Smooth muscle cell of the brain vasculature (primary cell): ENCODE measurements at places on chromosomes 2 and 18.

DNA sequence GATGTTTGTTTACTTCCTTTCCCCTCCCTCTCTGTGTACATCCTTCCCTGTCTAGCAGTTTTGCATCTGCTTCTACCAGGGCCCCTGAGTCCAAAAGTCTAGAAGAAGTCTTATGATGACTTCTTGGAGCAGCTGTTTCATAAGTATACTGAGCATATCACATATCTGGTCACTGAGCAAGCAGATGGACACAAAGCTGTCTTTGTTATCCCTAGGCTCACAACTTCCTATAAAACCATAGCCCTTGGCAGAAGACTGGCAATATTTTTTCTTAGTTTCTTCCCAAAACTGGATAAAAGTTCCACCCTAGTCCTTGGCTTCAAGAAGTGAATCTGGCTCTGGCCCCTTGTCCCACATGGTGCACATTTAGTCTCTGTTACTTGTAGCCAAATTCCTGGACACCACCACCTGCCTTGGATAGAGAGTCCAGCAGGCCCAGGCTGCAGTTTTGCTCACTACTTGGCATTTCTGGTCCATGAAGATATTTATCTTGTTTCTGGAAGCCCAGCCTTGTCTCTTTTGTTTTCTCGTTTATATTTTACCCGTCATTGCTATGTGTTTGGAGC, 22.5 kb downstream of the THOC1 start:
- no peak for DNase-seq

DNA sequence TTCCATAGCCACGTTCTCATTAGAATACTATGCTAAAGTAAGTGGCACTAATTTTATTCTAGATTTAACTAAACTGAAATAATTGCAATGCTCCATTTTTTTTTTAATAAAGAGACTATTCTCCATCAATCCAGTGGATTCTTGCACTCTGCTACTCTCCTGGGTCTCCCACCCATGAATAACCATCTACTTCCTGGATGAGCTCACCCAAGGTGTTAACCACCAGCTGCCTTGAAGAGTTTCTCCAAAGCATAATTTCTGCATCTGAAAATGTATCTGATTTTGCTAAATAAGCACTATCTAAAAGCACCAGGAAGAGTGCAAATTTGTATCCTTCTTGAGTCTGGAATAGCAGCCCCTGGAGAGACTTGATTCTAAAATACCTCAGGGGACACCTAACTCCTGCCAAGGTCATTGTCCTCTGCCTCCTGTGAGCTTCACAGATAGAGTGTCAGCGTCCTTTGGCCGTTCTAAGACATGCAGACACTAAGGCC, 41.6 kb upstream of the SH3BP4 start:
- no peak for DNase-seq

GRCh38 chr2:128600581-128601297, 282.1 kb upstream of the HS6ST1 start:
- no peak for DNase-seq

DNA sequence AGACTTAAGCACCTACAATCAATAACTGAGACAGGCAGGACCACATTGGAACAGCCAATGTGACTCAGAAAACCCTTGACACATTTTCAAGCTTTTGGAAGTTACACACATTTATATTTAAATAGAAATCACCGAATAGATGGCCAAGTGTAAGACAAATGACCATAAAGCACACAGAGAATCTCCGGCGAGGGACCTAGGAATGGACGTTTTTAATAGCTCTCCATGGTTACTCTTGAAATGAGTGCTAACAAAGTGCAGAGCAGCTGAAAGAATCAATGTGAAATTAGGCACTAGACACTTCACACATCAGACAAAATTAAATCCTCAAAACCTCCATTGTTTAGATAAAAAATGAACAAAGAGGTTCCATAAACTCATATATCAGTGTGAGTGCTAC, 376.9 kb downstream of the DLGAP1 start:
- no peak for DNase-seq

GRCh38 chr2:158312981-158313380, 143.6 kb downstream of the CCDC148 start:
- DNase-seq = no peak

DNA sequence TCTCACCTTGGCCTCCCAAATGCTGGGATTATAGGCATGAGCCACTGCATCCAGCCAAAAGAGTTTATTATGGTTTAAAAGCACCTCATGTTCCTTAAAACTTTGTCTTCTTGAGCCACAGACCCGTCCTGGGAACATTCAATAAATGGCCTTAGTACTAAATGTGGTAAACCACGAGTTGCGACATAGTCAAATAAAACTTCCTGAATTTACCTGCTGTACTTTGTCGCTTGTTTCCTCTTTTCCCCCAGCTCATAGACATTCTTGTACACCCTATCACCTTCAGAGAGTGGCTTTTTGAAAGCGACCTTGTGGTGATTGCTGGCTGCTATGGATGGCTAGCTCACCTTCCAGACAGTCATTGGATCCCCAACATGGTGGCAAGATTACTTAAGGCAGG, 310.4 kb downstream of the LRRTM1 start:
- no peak for DNase-seq

DNA sequence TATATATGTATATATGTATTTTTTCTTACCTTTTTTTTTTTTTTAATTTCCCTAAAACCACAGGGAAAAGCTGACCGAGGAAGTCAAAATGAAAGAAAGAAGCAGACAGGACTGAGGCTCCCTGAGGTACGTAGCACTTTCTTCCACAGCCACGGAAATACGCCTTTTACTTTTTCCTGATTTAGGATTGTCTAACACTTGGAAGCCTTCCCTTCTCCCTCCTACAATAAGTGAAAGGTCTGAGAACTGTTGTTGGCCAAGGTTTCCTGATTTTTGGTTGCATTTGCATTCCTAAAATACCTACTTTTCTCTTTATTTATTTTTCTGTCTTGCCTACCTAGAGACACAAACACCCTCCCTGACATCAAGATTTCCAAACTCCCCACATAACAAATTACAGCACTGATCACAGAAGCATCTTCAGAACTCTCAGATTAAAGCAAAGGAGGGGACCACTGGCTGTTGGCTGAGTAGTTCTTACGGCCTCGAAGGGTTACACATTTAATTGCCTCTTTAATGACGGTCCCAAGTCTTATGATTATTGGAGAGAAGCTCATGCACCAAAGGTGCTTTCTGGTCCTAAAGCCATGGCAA, 778.5 kb upstream of the FANCL start:
- no peak for DNase-seq

- DNase-seq = no peak
Observed at GRCh38 chr2:237600205-237600846, 9.8 kb upstream of the RAB17 start.

- no peak for DNase-seq
Observed at GRCh38 chr2:119231975-119232665, 8.5 kb downstream of the STEAP3 start.

DNA sequence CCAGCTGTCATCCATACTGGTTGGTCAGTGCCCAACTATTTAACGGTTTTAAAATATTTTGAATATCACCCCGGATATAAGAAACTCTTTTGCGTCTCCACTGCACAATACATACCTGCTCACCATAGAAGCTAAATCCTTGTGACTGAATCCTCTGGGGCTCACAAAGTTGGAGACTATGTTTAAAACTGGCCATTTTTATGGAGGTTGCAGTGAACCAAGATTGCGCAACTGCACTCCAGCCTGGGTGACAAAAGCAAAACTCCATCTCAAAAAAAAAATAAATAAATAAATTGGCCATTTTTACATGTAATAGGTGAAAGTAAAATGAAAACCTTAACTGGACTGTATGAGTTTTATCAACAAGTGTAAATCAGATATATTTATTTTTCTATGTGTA, 55.6 kb upstream of the TMEM17 start:
- no peak for DNase-seq

GRCh38 chr18:60044290-60045006, 144.7 kb downstream of the PMAIP1 start:
- DNase-seq = no peak

- DNase-seq = no peak
Observed at GRCh38 chr2:38405917-38406596, 29.0 kb upstream of the ATL2 start.

DNA sequence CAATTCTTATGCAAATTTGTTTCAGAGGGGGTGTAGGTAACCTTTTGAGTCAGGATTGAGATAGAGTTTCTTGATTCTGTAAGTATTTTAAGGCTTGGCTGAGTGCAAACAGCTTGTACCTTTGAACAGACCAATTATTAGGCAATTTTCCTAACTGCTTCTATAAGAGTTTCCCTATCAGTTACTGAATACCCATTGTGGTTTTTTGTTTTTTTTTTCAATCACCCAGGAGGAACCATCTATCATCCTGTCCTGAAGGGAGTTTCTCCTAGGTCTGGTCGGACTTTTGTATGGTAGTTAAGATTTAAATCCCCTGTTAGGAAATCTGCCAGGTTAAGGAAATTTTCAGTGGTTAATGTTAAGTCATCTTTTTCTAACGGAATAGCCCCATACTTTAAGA, 319.4 kb upstream of the SLC39A10 start:
- no peak for DNase-seq

GRCh38 chr18:31667185-31667584, 17.2 kb downstream of the B4GALT6 start:
- DNase-seq = no peak

- no peak for DNase-seq
Observed at GRCh38 chr2:17059458-17059857, 393.8 kb upstream of the CYRIA start.

GRCh38 chr2:184041077-184041476, 557.3 kb upstream of the ZNF804A start:
- DNase-seq = no peak

- DNase-seq = no peak
Observed at GRCh38 chr2:49004036-49004626, 150.2 kb downstream of the FSHR start.

- DNase-seq = no peak
Observed at GRCh38 chr18:70621710-70622109, 332.9 kb downstream of the SOCS6 start.

DNA sequence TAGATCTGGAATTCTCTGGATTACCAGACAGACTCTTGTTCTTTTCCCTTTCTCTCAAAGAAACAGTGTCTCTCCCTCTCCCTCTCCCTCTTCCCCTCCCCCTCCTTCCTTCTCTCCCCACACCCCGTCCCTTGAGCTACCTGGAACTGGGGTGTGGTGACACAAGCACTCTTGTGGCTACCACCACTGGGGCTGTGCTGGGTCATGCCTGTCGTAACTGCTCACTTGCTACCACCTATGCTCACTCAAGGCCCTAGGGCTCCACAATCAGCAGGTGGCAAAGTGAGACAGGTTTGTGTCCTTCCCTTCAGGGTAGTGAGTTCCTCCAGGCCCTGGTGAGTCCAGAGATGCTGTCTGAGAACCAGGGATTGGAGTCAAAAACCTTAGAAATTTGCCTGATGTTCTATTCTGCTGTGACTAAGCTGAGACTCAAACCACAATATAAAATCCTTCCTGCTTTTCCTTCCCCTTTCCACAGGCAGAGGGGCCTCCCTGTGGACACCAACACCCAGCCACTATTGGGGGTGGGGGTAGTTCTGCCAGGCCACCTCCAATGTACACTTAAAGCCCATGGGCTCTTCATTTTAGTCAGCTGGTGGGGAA, 70.8 kb downstream of the OXER1 start:
- no peak for DNase-seq

DNA sequence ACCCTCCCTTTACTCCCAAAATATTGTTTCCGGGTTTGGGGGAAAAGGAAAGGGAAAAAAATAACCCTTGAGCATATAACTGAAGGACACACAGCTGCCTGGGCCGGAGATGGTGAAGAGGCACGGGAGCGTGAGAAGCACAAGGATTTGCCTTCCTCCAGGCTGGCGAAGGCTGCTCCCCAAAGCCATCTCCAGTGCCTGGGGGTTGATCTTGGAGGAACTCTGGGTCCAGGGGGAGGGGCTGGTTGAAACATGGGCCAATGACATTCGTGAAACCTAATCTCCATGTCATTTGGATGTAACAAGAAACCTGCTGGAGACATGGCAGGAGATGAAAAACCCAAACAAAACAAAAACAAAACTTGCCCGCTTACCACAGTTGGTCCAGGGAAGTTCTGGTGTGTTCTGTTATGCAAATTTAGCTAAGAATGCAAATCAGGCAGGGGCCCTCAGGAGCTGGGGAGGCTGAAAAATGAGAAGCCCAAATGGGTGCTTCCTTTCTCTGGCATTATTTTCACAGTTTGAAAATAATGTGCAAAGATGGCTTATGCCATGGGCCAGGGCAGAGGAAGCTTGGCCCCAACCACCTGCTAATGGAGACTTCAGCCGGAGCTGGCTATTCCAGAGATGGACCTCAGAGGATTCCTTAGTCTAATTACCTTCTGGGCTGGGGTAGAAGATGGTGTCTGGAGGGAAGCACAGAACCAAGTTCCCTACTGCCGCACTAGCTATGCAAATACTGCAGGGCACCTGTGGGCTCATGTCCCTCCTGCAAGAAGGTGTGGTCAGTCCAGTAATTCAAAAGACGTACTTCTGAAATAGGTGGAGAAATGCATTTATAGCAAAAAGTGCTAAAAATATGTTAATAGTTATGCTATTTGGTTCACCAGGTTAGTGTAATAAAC, 180.9 kb downstream of the BCL2 start:
- no peak for DNase-seq

DNA sequence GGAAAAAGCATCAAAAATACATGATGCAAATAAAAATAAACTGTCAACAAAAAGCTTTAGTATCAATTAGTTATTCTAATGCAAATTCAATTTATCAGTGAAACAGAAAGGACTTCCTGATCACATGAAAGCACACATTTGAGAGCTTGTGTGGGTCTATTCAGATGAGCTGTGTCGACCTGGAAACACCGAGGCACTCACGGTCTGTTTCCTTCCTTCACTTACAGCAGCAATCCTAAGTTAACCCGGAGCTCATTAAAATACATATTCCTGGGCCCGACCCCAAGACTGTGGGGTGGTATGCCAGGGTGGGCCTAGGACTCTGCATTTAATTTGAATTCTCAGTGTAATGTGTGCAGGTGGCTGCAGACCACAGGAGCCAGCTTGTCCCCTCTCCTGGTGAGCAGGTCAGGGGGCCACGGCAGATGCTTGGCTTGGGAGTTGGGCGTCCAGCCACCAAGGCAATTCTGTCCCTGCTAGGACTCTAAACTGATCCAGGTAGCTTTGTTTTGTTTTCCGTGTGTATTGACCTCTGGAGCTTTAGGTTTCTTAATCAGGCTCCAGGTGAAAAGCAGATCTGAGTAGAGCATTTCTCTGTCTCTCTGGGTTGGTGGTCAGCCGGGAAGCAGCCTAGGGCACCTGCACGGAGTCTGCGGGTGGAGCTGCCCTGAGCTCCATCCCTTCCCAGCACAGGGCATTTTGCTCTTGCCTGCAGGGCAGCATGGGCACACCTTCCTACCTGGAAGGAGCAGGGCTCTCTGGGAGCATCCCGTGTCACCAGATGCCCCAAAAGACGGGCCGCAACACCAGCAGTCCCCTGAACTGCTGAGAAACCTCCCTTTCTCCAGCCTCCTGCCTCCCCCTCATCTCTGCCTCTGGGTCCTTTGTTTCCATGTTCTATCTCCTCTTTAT, 9.0 kb downstream of the MBP start:
- no peak for DNase-seq

GRCh38 chr18:50080932-50081560, 113.9 kb downstream of the MYO5B start:
- no peak for DNase-seq

GRCh38 chr2:144011553-144011952, 508.4 kb downstream of the ZEB2 start:
- no peak for DNase-seq
